Subcutaneous adipose tissue (tissue), 4 donors: ENCODE measurements at places on chromosomes 3 and 15. TPM values are rescaled to one million over a fixed set of nuclear protein-coding genes. Genes with fewer than 3 reads are reported as not detected.

Gene SUSD5
- 2.0 TPM for total RNA-seq

Gene HDAC11
- 20.9 TPM for total RNA-seq

Gene SKOR1
- total RNA-seq = 0.17 TPM

Gene GOLGA8Q
- total RNA-seq = 1.8 TPM
